ENCODE measurements at places on chromosomes 4 and X. TPM values are rescaled to one million over a fixed set of nuclear protein-coding genes. Genes with fewer than 3 reads are reported as not detected.
A peak's percentile ranks its signal among the peaks of the same experiment; 100 is the strongest.

CTAG1A gene
- not detected for total RNA-seq

ZBED1 gene
- total RNA-seq = 55.4 TPM

GRCh38 chr4:146243141-146243882 is 29.0 kb downstream of the REELD1 start:
- peak; percentile 93 for DNase-seq

SYNPO2 gene
- 0.41 TPM for total RNA-seq

DNA sequence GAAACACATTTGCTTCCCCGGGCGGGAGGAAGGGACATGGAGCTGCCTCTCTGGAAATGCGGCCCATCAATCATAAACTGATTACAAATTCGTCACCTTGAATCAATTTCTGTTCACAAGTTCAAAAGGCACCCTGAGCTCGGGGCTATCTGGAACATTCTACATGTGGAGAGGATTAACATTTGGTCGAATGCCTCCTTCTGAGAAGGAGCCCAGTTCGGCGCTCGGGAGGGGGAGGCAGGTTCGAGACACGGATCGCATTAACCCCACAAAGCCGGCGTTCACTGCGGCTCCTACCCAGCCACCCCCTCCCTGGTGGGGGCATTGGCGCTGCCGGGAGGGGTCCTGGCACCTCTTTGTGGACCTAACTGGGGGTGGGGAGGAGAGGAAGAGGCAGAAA is 108.0 kb downstream of the CPZ start:
- peak; percentile 62 for DNase-seq

DNA sequence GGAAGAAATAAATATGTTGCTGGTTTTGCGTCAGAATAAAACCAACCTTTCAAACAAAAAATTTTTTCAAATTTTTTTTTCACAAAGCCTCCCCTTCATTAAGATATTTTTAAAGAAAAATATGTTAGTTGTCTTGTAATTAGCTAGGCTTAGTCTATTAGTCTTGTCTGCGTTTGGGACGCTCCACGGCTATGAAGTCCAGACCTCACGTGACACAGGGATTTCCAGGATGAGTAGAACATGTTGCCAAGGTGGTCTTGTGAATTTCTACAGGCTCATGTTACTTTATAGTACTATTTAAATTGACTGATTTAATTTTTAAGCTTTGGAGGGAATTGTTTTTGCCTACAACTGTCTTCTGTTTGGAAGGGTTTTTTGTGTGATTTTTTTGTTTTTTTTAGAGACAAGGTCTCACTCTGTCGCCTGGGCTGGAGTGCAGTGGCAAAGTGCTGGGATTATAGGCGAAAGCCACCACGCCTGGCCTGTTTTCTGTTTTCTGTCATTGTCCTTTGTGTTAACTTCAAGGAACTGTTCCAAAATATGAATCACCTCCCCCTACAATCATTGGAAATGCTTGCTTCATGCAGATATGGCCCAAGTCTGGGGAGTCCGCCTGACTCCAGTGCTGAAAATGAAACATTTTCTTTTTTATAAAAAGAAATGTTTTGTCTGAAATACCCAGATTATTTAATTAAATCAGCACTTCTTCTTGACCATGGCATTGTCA is 26.2 kb downstream of the TMEM144 start:
- DNase-seq = no peak

PGAM4 gene
- total RNA-seq = 0.28 TPM

DNA sequence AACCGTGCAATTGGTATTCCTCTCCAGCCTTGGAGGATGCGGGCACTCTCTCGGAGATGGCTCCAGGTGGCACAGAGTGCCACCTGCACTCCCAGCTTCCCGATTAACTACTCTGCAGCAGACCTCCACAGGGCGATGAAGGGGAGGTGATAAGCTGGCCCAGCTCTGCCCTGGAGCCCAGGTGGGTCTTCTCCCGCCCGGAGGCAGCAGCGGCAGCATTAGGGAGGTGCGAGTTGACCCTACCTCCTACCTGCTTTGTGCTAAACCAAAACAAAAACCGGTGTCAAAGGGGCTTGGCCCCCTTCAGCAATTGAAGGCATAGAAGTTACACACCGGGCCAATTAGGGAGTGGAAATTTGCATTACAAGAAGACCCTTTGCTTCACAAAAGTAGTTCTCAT is 137.4 kb upstream of the MAMLD1 start:
- DNase-seq = peak; percentile 69

APBB2 gene
- total RNA-seq = 33.4 TPM

BMP3 gene
- total RNA-seq = 0.10 TPM

- DNase-seq = no peak
These were observed 25.6 kb upstream of the ATXN3L start for GRCh38 chrX:13345438-13345837.

TENT5D gene
- total RNA-seq = not detected

BDH2 gene
- total RNA-seq = 39.0 TPM

GRCh38 chr4:82797405-82798111 is 1.0 kb downstream of the SCD5 start:
- peak; percentile 77 for DNase-seq

DNA sequence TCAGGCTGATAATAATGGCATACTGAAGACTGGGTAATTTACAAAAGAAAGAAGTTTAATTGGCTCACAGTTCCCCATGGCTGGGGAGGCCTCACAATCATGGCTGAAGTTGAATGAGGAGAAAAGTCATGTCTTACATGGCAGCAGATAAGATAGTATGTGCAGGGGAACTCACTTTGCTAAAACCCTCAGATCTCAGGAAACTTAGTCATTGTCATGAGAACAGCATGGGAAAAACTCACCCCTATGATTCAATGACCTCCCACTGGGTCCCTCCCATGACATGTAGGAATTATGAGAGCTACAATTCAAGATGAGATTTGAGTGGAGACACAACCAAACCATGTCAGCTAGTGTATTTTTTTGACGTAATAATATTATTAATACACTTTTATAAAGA is 149.8 kb upstream of the BOD1L1 start:
- DNase-seq = no peak

MAGEB17 gene
- 0.21 TPM for total RNA-seq

DNA sequence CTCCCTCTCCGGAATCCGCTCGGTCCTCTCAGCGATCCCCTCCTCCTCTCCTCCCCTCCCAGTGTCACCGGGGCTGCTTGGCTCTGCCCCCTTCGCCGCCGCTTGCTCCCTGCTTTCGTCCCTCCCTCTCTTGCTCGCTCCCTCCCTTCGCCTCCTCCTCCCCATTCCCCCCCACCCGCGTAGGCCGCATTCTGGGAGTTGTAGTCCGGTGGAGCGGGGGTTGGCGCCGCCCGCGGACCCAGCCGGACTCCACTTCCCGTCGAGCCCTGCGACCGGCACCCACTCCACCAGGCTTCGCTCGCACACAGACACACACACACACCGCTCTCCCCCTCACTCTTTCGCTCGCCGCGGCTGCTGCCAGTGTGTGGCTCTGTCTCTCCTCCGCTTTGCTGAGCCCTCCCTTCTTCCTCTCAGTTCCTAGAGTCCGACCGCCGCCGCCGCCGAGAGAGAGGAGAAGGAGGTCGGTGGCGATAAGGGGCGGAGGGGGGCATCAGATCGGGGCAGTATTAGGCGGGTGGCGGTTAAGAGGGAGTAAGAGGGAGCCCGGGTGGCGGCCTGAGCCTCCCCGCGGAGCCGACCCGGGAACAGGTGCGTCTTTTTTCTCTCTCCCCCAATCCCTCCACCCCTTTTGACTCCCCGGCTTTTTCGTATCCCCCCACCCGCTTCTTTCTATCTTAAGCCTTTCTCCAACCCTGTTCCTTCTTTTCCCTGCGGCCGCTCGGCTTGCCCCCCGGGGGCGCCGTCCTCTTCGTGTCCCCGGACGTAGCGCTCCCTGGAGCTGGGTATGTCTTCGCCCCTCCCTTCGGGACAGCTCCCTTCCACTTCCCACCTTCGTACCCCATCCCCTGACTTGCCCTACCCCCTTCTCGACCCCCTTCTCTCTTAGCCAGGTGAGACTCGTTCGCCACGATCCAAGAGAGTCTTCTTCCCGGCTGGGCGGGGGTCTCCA is at the start of gene BCORL1:
TSS of gene BCORL1 (plus strand) at position 336 of the 952 bp plus-strand sequence. CDS start 22,597 bp downstream, outside the sequence.
- peak; percentile 98 for DNase-seq

GRCh38 chrX:18428006-18428405 is 2.6 kb downstream of the CDKL5 start:
- no peak for DNase-seq

GRCh38 chr4:148452970-148453369 is 10.8 kb upstream of the NR3C2 start:
- no peak for DNase-seq

DNA sequence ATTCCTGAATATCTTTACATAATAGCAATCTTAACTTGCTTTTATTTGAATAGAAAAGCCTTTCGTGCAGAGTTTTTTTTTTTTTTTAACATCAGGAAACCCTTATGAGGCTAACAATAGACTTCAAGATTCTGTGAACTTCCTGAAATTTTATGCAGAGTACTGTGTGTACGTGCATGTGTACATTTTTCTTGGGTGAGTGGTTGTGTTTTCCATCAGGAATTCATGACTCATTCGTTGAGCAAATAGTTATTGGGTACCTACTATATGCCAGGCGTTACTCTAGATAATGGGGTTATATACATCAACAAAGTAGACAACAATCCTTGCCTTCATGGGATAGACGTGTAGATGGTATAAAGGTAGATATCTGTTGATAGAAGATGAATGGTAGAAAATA is 59.1 kb downstream of the MRPL1 start:
- DNase-seq = no peak

GRCh38 chr4:52643190-52643589 is 15.9 kb downstream of the USP46 start:
- no peak for DNase-seq

CPZ gene
- 29.7 TPM for total RNA-seq

PLAC8 gene
- total RNA-seq = 0.41 TPM

Measured in H7 (cell line).